ENCODE measurements at places on chromosomes 6 and 20.

DNA sequence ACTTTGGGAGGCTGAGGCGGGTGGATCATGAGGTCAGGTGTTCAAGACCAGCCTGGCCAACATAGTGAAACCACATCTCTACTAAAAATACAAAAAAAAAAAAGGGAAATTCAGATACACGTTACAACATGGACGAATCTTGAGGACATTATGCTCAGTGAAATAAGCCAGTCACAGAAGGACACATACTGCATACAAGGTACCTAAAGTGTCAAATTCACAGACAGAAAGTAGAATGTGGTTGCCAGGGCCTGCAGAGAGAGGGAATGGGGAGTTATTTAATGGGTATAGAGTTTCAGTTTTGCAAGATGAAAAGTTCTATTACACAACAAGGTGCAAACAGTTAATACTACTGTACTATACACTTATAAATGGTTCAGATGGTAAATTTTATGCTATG, 75.1 kb downstream of the SNX5 start:
- DNase-seq = no peak

- no peak for DNase-seq
Observed at GRCh38 chr6:25290306-25291060, 11.3 kb downstream of the CARMIL1 start.

DNA sequence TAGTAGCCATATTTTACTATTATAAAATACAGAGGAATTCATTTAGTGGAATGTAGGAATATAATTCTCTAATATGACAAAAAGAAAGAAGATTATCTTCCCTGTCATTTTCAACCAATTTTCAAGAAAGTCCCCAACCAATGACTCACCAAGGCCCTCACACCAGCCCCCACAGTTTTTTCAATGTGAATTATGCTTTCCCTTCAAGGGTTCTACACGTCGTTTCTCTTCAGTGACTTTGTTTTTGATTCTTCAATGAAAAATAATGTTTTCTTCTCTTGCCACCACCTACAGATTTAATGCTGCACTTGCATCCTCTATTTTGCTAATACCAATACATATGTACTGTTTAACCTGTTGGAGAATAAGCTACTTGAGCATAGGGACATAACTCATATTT, 841.3 kb downstream of the PHF3 start:
- DNase-seq = no peak

GRCh38 chr20:63708301-63709148, 686 bp downstream of the ZGPAT start:
- no peak for DNase-seq

DNA sequence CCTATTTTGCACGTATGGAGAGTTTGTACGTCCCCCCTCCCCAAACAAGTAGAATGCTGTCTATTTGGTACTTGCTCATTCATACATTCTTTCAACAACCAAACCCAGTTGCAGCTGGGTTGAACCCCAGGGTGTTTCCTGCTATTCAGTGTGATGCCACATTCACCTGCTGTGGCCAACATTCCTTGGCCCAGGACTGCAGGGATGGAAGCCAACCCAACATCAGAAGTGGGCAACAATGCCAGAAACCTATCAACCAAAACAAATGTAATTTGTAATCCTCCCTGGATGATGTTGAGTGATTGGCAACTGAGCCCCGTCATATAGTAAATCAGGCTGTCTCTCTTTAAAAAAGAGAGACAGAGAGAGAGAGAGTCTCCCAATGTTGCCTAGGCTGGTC, 8.9 kb downstream of the NT5E start:
- DNase-seq = no peak

All from fibroblast of skin of abdomen (primary cell).